AG20443 (cell line): ENCODE measurements at places on chromosomes 6 and 20.

- DNase-seq, result no peak
Observed at GRCh38 chr6:110551088-110551487, 74.7 kb upstream of the SLC22A16 start.

DNA sequence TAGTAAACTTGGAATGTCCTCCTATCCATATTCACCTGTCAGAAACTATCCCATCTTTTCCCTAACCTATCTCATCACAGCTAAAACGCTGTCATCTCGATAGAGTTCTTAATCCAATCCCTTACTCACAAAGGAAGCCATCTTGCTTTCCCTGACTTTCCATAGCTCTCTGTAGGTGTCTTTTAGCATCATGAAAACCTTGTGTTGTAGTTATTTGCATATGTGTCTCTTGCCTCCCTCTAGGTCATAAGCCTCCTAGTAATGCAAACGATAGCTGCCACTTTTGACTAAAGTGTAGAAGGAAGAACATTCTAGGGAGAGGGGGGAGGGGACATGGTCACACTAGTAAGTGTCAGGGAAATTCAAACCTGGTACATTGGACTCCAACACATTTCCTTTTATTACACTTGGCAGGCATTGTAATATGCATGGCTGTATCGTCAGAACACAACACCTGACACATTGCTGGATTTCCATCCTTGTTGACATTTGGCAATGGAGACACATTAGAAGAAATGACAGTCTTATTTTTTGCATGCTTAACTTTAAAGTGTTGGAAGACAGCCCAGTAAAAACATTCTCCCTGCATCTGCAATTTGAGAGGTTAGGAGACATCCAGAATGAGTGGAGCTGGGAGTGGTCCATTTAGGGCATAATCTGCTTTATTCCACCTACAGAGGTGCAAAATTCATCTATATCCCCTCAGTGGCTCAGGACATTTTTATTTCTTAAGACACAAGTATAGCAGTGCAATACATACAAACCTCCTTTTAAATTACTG, 283.4 kb downstream of the HAO1 start:
- DNase-seq, result no peak

GRCh38 chr20:54474046-54474445, 1.3 kb upstream of the DOK5 start:
- DNase-seq, result no peak

DNA sequence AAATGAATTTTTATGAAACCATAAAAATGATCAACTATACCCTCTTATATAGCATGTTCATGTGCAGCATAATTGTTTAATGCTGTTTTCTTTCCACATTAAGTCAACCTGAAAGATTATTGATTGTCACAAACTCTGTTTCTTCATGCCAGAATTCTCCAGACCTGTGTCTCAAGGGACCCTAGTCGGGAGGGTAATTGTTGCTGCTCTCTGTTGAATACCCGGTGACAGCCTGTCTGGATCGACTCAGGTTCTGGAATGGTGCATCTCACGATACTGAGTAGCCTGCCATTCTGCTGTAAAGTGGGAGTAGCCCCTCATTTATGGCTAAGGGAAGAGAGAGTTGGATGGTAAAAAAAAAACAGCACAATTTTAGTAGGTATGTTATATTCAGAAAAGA, 449.9 kb upstream of the SOX4 start:
- DNase-seq, result no peak

- DNase-seq, result no peak
Observed at GRCh38 chr6:160275511-160276003, 16.9 kb upstream of the SLC22A2 start.

- DNase-seq, result no peak
Observed at GRCh38 chr6:107991772-107992550, 34.0 kb upstream of the SEC63 start.

DNA sequence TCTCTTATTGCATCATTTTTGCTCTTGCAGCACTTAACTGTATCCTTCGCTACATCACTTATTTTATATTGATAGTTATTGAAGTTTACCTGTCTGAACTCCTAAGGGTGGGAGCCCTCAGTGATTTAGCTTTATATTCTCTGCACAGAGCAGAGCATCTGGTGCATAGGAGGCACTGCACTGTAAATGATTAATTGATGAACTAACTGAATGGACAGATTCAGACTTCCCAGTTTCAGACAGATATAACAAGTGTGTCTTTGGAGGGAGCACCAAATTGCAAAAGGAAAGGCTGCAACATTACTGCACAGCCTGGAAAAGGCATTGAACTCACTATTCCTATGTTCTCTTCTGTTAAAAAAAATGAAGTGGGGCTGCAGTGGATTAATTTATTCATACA, 160.3 kb downstream of the EDN1 start:
- DNase-seq, result no peak

- no peak for DNase-seq
Observed at GRCh38 chr6:3893487-3893886, 44.3 kb downstream of the FAM50B start.

DNA sequence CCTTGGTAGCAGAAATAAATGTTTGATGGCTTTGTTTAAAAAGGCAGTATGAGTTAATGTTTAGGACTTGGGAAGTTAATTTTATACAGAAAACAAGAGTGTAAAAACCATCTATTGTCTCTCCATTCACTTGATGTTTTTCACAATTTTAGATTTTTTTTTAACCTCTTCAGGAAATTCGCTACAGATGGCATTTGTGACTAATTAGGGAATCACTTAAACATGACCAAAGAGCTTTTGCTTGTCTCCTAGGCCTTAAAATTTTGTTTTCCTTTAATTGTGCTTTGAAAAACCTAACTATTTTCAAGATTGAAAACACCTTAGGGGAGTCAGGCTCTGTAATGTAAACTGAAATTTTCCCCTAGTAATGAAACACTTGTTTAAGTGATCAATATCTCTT, 17.3 kb downstream of the TULP4 start:
- DNase-seq, result no peak

GRCh38 chr20:62168061-62168460, 14.8 kb upstream of the MTG2 start:
- DNase-seq, result no peak

GRCh38 chr6:116158641-116159040, 32.7 kb upstream of the COL10A1 start:
- DNase-seq, result peak; percentile 21

DNA sequence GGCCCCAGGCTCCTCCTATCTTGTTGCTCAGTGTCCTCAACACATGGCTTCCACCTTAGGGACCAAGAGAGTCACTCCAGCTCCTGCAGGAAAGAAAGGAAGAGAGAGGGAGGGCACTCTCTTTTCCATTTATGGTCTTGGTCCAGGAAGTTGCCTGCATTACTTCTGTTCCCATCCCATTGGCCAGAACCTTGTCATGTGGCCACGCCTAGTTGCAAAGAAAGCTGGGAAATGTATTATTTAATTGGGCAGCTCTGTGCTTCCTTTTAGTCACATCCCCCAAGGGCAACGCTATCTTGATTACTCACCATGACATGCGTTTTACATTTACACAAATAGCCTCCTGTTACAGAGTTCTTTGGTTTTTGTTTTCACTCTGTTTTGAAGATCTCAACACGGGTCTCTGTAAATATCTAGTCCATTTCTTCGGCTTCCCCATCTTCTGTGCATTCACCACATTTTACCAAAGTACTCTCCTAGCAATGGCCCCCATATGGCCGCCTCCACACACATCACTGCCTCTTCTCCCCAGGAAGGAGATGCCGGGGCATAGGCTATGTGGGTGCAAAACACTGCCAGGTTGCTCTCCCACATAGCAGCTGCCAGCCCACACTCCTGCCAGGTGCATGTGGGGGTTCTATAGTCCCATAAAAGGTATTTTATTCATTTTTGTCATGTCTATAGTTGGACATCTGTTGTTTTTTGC, 35.7 kb upstream of the ZMYND8 start:
- DNase-seq, result peak; percentile 83
